ENCODE measurements at places on chromosomes 16 and 17.

DNA sequence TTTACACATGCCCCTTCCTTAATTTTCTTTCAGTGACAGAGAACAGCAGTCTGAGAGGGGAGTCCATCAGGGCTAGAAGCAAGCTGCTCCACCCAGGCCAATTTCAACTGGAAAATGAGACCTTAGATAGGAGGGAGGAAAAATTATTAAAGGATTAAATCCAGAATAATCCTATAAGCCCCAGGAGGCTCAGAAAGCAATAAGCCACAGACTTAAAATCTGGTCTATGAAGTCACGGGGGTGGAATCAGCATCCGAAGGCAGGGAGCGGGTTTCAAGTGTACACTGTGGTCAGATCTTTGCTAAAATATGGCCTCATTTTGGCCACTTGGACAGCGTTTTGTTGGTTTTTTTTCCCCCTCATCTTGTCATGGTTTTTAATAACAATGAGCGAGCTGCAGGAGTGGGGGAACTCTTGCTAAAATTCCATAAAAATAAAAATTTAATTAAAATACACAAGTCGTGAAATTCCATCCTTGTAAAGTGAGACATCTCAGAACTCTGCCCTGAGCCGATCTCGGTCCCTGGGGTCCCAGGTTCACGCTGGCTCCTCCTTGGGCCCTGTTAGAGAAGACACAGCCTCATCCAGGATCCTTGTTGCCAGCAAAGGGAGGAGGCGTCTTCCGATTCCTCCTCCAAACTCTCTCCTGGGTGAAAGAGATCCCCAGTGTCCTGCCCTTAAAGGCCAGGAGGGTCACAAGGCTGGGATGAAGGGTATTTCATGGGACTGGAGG lies 51.6 kb upstream of the ETV4 start:
- DNase-seq = no peak

DNA sequence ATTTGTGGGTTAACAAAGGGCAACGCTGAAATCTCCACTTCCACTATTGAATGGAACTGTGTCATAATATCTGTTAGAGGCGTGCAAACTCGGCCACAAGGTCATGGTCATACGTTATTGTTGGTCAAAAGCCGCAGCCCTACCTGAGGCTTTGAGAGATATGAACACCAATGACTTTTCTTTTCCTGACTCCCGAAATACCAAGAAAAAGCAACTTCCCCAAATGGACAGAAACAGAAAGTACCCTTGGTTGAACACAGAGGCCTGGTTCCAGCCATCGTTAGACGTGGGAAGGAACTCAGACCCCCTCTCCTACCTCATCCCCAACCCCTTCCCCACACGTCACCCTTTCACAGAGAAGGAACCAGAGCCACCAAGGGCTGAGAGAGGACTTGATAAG lies 1.4 kb upstream of the PIK3R5 start:
- DNase-seq = no peak

DNA sequence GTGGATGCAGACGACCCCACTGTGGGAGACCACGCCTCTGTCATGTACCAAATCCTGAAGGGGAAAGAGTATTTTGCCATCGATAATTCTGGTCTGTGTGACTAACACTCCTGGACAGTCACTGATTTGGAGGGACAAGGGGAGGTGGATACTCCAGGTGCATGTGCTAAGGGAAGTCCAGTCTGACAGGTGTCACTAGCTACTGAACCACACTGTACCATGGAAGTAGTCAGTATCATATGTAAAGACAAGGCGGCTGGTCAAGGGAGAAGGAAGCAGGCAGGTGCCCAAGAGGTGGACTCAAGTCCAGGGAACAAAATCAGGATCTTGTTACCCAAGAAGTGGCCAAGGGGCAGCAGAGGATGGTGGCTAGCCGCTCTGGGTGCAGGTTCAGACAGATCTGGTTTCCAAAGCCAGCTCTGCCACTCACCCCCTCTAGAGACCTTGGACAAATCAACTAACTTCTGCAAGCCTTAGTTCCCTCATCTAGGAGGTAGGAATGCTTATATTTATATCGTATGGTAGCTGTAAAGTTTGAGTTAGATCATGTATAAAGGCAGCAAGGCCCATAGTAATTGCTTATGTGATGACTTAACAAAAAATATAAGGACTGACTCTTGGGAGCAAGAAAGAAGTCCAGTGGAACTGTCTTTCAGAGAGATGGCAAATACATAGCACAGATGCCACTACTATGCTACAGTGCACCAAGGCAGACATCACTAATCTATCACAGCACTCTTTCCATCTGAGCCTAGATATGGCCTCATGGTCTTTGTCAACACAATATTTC lies 22.1 kb downstream of the CDH5 start:
- DNase-seq = no peak

GRCh38 chr17:77282524-77283515 lies 142.1 kb downstream of the SEC14L1 start:
- DNase-seq = no peak

DNA sequence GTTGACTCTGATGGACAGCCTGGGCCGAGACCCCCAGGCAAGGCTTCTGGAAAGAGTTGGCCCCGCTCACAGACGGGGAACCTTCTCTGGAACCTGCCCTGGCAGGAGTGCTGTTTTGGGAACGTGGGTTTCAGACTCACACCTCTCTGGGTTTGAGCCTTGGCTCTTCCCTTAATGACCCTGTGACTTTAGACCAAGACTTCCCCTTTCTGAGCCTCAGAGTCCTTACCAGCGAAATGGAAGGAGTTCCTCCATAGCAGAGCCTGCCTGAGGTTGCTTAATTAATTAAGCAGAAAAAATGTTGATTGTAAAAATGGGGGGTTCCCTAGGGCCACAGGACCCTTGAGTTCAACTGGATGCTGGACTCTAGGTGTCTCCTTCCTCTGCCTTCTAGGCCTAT lies 408.2 kb downstream of the SEC14L1 start:
- no peak for DNase-seq

- DNase-seq = no peak
Measured at GRCh38 chr17:38451030-38451839, 23.0 kb downstream of the ARHGAP23 start.

DNA sequence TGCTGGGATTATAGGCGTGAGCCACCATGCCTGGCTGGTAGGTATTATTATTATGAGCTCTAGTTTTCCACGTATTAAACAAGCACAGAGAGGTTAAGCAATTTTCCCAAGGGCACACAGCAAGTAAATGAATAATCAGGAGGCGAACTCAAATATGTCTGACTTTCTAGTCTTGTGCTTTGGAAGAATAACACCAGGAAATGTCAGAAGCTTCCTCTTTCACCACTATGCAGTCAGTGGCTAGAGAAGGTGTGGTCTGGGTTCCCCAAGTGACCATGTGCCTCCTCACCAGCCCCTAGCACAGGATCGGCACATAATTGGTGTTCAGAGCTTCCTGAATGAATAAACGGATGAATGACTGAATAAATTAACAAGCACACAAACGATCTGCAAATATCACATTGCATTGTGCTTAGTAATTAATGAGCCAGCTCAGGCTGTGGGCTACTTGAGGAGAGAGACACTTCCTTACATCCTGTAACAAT lies 21.6 kb upstream of the SCNN1B start:
- no peak for DNase-seq

GRCh38 chr17:50769884-50770283 lies 2.6 kb upstream of the ANKRD40CL start:
- DNase-seq = peak; percentile 26

GRCh38 chr16:5412731-5413130 lies 315.1 kb upstream of the EEF2KMT start:
- DNase-seq = no peak

GRCh38 chr17:54835015-54835414 lies 65.6 kb upstream of the TOM1L1 start:
- no peak for DNase-seq

- DNase-seq = no peak
Measured at GRCh38 chr17:36825951-36826350, 111.3 kb upstream of the LHX1 start.

DNA sequence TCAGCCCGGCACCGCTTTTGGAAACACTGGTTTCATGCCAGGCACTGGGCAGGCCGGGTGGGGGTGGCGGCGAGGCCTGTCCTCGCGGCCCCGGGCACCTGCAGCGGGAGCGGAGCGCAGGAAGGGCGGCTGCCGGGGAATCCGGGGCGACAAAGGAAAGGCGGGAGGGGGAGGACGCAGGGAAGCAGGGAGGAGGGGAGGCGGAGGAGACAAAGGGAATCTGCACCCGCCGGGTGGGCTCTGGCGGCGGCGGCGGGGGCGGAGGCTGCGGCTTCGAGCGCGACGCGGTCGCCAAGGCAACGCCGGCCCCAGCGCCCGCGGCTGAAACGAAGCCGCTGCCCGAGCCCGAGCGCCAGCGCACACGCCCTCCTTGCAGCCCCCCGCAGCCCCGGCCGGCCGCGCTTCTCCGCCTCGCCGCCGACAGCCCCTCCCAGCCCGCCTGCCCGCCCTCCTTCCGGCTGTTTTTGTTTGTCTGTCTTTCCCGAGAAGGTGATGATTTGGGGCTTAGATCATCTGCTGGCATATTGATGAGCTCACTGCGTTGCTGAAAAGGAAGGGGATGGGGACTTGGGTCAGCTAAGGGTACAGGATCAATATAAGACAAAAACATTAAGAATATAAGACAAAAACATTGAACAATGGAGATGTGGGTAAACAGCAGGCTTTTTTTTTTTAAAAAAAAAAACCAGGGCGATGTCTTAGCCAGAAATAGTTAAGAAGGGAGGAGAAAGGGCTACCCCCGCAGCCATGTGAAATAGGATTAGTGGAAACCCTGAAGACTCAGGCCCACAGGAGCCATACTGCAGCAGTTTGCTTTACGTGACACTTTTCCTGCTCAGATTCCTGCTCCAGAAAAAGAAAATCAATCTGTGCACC lies 32.7 kb downstream of the CDK5R1 start:
- peak; percentile 85 for DNase-seq

DNA sequence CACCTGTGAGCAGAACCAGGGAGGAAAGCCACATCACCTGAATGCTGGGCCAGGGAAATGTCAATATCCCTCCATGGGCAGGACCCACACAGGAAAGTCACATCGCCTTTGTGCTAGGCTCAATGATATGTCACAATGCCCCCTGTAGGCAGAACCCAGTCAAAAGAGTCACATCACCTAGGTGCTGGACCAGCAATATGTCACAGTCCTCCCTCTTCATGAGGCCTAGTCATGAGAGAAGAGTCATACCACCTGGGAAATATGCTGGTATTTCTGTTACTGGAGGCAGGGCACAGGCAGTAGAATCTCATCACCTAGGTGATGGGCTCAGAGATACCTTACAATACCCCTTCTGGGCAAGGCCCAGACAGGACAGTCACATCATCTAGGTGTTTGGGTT lies 1843.4 kb downstream of the TP53TG3F start:
- no peak for DNase-seq

DNA sequence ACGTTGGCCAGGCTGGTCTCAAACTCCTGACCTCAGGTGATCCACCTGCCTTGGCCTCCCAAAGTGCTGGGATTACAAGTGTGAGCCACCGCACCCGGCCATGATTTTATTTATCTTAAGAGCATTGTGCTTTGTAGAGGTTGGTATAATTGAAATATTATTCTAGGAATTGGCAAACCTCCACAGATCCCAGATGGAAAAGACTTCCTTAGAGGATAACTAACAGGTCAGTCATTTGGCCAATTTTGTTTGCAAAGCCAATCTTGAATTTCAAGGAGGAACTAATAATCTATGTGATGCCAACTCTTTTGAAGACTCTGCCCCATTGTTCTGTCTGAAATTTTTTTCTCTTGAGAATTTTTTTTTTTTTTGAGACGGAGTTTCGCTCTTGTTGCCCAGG lies 46.7 kb upstream of the SLC5A10 start:
- no peak for DNase-seq

- no peak for DNase-seq
Measured at GRCh38 chr17:6485646-6486412, 41.6 kb downstream of the PIMREG start.

DNA sequence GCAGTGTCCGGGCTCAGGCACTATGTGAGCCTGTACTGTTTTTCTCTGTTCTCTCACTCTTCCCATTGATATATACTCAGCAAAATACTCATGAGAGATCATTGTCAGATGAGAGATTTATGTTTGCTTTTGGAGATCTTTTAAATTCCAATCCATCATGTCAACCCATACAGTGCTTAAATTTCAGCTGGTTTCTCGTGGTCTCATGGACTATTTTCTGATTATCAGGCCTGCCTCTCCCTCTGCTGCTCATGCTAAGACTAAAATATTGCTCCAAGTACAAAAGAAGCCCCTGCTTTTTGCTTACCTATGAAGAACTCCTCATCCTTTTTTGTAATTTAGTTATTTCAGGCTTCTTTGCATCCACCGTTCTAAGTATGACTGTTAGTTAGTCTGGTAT lies 547.2 kb downstream of the KCNJ2 start:
- no peak for DNase-seq

DNA sequence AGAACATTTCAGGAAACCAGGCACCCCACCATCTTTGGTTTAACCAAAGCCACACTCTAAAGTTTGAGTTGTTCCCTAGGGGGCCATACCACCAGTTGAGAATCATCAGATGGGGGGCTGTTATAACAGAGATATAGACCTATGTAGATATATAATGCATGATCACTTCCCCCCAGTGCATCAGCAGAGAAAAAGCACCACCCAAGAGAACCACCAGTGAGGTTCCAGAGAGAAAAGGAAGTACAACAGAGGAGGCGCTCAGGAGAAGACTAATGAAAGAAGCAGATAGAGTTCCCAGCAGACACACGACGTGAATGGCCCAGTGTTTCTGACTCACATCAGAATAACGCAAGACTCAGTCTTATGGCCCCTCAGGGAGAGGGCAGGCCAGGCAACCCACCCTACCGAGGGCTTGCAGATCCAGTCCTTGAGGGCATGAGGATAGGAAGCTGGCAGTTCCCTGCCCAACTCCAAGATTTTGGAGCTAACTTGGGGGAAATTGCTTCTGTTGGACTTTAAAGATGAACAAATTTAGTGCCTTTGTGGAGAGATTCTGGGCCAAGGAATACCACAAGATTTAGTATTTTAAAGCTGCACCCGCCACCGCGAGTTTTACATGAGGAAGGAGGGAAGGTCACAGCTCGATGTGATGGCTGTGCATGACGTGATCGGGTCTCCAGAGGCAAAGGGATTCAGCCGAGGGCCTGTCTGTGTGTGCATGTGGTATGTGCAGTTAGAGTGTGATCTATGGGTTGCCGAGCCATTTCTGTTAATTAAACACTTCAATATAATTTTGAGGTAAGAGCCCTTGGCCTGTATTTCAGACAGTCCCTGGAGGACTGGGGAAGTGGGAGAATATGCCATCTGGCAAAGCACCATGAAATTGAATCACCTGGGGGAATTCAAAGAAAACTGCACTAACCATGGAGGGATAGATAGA lies 53.1 kb downstream of the AIPL1 start:
- DNase-seq = no peak

GRCh38 chr17:2071024-2071385 lies 16.1 kb downstream of the HIC1 start:
- no peak for DNase-seq

GRCh38 chr16:57530104-57530521 lies 6.3 kb downstream of the CCDC102A start:
- peak; percentile 82 for DNase-seq

DNA sequence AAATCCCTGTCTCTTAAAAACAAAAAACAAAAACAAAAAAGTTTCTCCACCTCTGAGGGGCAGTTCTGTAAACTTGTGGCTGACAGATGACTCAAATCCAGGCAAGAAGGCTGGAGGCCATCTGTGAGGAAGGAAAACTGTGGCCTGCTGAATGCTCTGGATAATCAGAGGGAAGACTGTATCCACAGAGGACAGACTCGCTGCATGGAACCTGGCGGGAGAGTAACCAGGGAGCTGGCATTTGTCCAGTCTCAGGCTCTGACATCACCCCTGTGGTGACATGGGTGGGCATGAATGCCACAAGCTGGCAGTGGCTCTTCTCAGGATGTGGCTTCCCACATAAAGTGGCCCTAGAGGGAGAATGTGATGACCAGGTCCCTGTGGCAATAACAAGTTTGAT lies 2.8 kb upstream of the KSR1 start:
- no peak for DNase-seq

GRCh38 chr16:47363761-47364160 lies 97.1 kb downstream of the ITFG1 start:
- no peak for DNase-seq

Measured in activated CD8-positive, alpha-beta memory T cell treated with anti-CD3 and anti-CD28 coated beads, Interleukin-2, amount 50 U/mL, for 48 hours (primary cell).